ENCODE measurements at places on chromosomes 2 and 18. TPM values are rescaled to one million over a fixed set of nuclear protein-coding genes. Genes with fewer than 3 reads are reported as not detected.

Gene MCFD2
- total RNA-seq: 38.0 TPM

Gene VRK2
- total RNA-seq: 30.1 TPM

Gene ASPRV1
- total RNA-seq: not detected

Gene RSAD2
- not detected for total RNA-seq

Gene CD28
- not detected for total RNA-seq

Gene CRACDL
- total RNA-seq: 3.6 TPM

Gene PLEKHH2
- total RNA-seq: 2.5 TPM

Gene CRYGC
- not detected for total RNA-seq

Gene APOB
- not detected for total RNA-seq

Gene NAGK
- 102 TPM for total RNA-seq

Gene ANKRD44
- 1.3 TPM for total RNA-seq

Gene SPP2
- total RNA-seq: not detected

Gene POMC
- total RNA-seq: 0.88 TPM

Gene SIX2
- 9.5 TPM for total RNA-seq

Gene PLGLB1
- total RNA-seq: not detected

Gene CD8A
- not detected for total RNA-seq

Gene VIT
- total RNA-seq: not detected

Gene DPP10
- not detected for total RNA-seq

Gene COLEC11
- total RNA-seq: not detected

Gene MAB21L4
- total RNA-seq: 20.7 TPM

Gene REG3G
- not detected for total RNA-seq

Gene KLHL29
- total RNA-seq: 3.1 TPM

Gene IL1R1
- total RNA-seq: 2.3 TPM

Gene HOXD13
- total RNA-seq: not detected

Gene SERPINB13
- 44.9 TPM for total RNA-seq

Gene MBD2
- total RNA-seq: 56.6 TPM

Gene EPB41L3
- 1.6 TPM for total RNA-seq

Gene SPR
- 25.8 TPM for total RNA-seq

Gene C2orf78
- total RNA-seq: not detected

Gene RIT2
- total RNA-seq: not detected

Gene GCA
- total RNA-seq: 7.1 TPM

Gene GRB14
- total RNA-seq: 0.98 TPM

Gene RAD51AP2
- 0.14 TPM for total RNA-seq

Gene MC4R
- not detected for total RNA-seq

Gene GKN2
- total RNA-seq: not detected

Gene FKBP1B
- total RNA-seq: 29.4 TPM

Gene MC5R
- not detected for total RNA-seq

Gene TMEM198
- 0.93 TPM for total RNA-seq

Gene LIPG
- 40.8 TPM for total RNA-seq

Gene TDRD15
- total RNA-seq: not detected

Gene CPLX4
- not detected for total RNA-seq

Gene HK2
- 34.5 TPM for total RNA-seq

Gene ACP1
- 78.8 TPM for total RNA-seq

Gene MTX2
- 49.8 TPM for total RNA-seq

Gene DAW1
- total RNA-seq: 0.35 TPM

Gene CFAP210
- not detected for total RNA-seq

Gene IL1F10
- total RNA-seq: not detected

Gene ALMS1
- total RNA-seq: 7.7 TPM

Gene IL1A
- 37.0 TPM for total RNA-seq

Gene NDC80
- total RNA-seq: 13.9 TPM

Gene LTBP1
- total RNA-seq: 45.5 TPM

Gene NXPH2
- total RNA-seq: not detected

Gene CENPA
- total RNA-seq: 12.6 TPM

Gene IRS1
- total RNA-seq: 27.2 TPM

Gene SLC5A6
- 29.6 TPM for total RNA-seq

Gene EDAR
- total RNA-seq: 0.42 TPM

Gene FOXI3
- total RNA-seq: not detected

Gene SOWAHC
- 53.9 TPM for total RNA-seq

Gene RND3
- total RNA-seq: 50.6 TPM

Gene SCN7A
- not detected for total RNA-seq

All from airway epithelial cell (primary cell).